T-cell (primary cell): ENCODE measurements at places on chromosomes 1 and 21.

- H3K4me1 ChIP-seq: no peaks in the 10 kb centered on the region
- no peaks in the 10 kb centered on the region for H3K27me3 ChIP-seq
- H3K4me3 ChIP-seq: no peak overlapping the region
- H3K36me3 ChIP-seq: no peaks in the 10 kb centered on the region
- H3K27ac ChIP-seq: no peak overlapping the region
- no peak for DNase-seq
Observed at GRCh38 chr1:199029401-199029800, 390.6 kb downstream of the PTPRC start.

DNA sequence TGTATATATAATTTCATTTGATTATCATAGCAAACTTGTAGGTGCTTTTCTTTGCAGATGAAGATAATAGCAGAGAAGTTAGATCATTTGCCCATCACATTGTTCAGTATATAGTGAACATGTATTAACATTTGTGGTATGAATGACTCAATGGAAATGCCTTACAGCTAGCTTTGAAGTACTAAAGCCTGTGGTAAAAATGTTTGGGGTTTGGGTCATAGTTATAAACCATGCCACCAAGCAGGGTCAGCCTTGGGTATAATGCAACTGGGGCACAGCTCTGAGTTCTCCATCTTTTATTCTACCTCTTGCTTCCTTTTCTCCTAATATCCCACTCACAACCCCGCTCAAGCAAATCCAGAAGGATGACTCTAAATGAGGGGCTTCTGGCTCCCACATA, 141.6 kb downstream of the KCNT2 start:
- H3K36me3 ChIP-seq: no peaks in the 10 kb centered on the region
- no peak overlapping the region for H3K27ac ChIP-seq
- H3K4me3 ChIP-seq: no peak overlapping the region
- H3K4me1 ChIP-seq: no peaks in the 10 kb centered on the region
- H3K27me3 ChIP-seq: no peaks in the 10 kb centered on the region
- DNase-seq: no peak

- H3K27me3 ChIP-seq: peaks cover 6% of the 10 kb centered on the region
- no peak overlapping the region for H3K4me3 ChIP-seq
- H3K27ac ChIP-seq: no peak overlapping the region
- H3K4me1 ChIP-seq: no peaks in the 10 kb centered on the region
- no peak for DNase-seq
- H3K36me3 ChIP-seq: peaks cover 4% of the 10 kb centered on the region
Observed at GRCh38 chr21:29155118-29155932, 24.9 kb downstream of the MAP3K7CL start.

- no peak overlapping the region for H3K4me3 ChIP-seq
- H3K27me3 ChIP-seq: no peaks in the 10 kb centered on the region
- no peak for DNase-seq
Observed at GRCh38 chr1:3993619-3994375, 93.7 kb upstream of the C1orf174 start.

GRCh38 chr1:232629250-232630046, 485 bp downstream of the SIPA1L2 start:
- peaks cover 8% of the 10 kb centered on the region for H3K4me1 ChIP-seq
- H3K27me3 ChIP-seq: peaks cover 17% of the 10 kb centered on the region
- H3K27ac ChIP-seq: no peak overlapping the region
- H3K4me3 ChIP-seq: peak overlapping the region; percentile 46
- H3K36me3 ChIP-seq: no peaks in the 10 kb centered on the region
